Mesangial cell (primary cell): ENCODE measurements at places on chromosomes 13 and 19. TPM values are rescaled to one million over a fixed set of nuclear protein-coding genes. Genes with fewer than 3 reads are reported as not detected.

Gene SH2D3A
- 8.5 and 11.2 TPM in 2 replicates for total RNA-seq

Gene GZMM
- not detected in 2 replicates for total RNA-seq

Gene TMC4
- total RNA-seq: 4.1 TPM in 1 of 2 replicates, not detected in the other

Gene MPV17L2
- total RNA-seq: 21.3 and 45.8 TPM in 2 replicates

Gene ATP4A
- total RNA-seq: not detected in 2 replicates
